ENCODE measurements at places on chromosomes 12 and 14.

- DNase-seq = no peak
Measured at GRCh38 chr12:133083345-133083744, 2.6 kb downstream of the ZNF140 start.

GRCh38 chr14:35333797-35334743, 41.9 kb downstream of the PSMA6 start:
- peak; percentile 61 for DNase-seq

- no peak for DNase-seq
Measured at GRCh38 chr14:72894323-72894622, 372 bp upstream of the DPF3 start.

- DNase-seq = peak; percentile 33
Measured at GRCh38 chr12:68792952-68793351, 15.0 kb upstream of the MDM2 start.

DNA sequence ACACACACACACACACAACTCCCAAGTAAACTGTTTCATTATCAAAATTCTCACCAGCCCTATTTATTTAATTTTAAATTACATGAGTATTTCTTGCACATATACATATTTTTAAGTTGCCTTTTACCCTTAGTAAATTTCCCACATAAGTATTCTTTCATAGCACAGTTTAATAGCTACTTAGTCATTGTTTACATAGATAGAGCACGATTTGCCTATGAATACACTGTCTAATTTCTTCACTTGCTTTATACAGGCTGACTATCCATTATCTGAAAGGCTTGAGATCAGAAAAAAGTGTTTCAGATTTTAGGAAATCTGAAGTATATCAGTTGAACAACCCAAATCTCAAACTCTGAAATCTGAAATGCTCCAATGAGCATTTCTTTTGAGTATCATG, 30.9 kb downstream of the NIN start:
- DNase-seq = no peak

- DNase-seq = no peak
Measured at GRCh38 chr12:19804737-19805136, 365.4 kb downstream of the AEBP2 start.

- no peak for DNase-seq
Measured at GRCh38 chr14:81772381-81772780, 238.7 kb upstream of the SEL1L start.

GRCh38 chr12:70096759-70097410, 146.3 kb upstream of the CNOT2 start:
- DNase-seq = no peak

Measured in activated CD4-positive, alpha-beta T cell treated with anti-CD3 and anti-CD28 coated beads for 48 hours (primary cell).